ENCODE measurements at places on chromosomes 1 and 21. TPM values are rescaled to one million over a fixed set of nuclear protein-coding genes. Genes with fewer than 3 reads are reported as not detected.

The SPOCD1 gene
- total RNA-seq: 62.2 TPM

The PCAT6 gene
- not detected for total RNA-seq

The GPR3 gene
- 0.64 TPM for total RNA-seq

The PLA2G2C gene
- total RNA-seq: not detected

The UTS2 gene
- not detected for total RNA-seq

The PDC gene
- not detected for total RNA-seq

The RBBP5 gene
- total RNA-seq: 14.2 TPM

The SH2D1B gene
- total RNA-seq: not detected

The PCP4L1 gene
- not detected for total RNA-seq

The GJB3 gene
- not detected for total RNA-seq

The FMO2 gene
- total RNA-seq: 1.7 TPM

The CAMK2N1 gene
- total RNA-seq: 8.4 TPM

The RNF223 gene
- total RNA-seq: not detected

The HPCAL4 gene
- total RNA-seq: not detected

The OPTC gene
- total RNA-seq: not detected

The C4BPB gene
- total RNA-seq: 0.32 TPM

The SLAMF1 gene
- not detected for total RNA-seq

The EXOSC10 gene
- 48.0 TPM for total RNA-seq
